HepG2 (cell line): ENCODE measurements at places on chromosomes 7 and 10.

GRCh38 chr10:62413048-62413447, 38.9 kb downstream of the ZNF365 start:
- no peak overlapping the region for H3K27ac ChIP-seq
- no peaks in the 10 kb centered on the region for H3K27me3 ChIP-seq
- peaks cover 18% of the 10 kb centered on the region for H3K4me1 ChIP-seq
- no peak overlapping the region for H3K4me3 ChIP-seq

DNA sequence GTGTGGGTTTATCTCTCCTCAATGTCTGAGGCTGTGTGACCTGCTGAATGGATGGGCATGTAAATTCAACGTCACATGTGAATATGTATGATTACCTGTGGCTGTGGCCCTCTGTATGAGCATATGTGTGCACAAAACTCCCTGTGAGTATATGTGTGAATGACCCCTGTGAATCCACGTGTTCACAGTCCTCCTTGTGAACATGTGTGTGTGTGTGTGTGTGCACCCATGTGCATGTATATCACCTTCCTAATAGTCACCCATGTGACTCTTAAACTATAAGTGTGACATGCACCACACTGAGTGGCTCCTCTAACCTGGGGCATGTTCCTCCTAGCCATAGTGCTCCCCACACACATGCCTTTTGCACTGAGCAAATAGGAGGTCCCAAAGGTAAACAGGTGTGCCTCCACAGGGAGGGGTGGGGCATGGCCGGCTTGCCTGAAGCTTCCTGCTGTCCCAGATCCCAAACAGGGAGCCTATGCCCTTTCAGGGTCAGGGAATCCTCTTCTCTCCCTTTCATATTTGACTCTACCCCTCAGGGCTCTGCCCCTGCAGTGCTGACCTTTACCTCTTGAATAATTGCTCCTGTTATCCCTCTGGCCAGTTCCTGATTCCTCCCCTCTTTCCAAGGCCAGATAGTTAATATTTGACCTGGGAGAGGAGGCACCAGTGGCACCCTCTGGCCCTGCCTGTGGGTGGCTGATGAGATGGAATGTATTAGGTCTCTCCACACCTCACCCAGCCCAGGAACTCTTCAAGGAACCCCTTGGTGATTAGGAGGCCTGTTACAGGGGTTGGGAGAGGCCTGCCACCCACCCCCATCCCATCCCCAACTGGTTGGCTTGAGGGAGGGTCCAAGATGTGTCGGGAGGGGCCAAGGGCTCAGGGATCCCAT, 1.9 kb downstream of the SEMA4G start:
- no peaks in the 10 kb centered on the region; the same call in 2 of the 3 replicates for H3K27me3 ChIP-seq
- H3K4me1 ChIP-seq: peaks cover 82% of the 10 kb centered on the region
- peak overlapping the region; percentile 96 for H3K27ac ChIP-seq

DNA sequence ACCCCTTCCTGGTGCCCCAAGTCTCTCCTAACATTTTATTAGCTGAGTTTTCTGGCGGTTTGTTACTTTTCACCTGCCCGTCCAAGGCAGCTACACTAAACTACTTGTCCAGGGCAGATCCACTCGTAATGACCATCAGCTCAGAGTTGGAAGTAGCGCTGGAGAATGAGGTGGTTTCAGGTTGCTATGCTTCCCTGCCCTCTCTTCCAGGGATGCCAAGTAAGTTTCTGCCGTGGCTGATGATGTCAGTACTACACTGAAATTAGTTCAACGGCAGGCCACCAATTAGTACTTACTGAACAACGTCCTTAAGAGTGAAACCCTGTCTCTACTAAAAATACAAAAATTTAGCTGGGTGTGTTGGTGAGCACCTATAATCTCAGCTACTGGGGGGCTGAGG, 55.2 kb downstream of the DIP2C start:
- no peaks in the 10 kb centered on the region for H3K36me3 ChIP-seq
- no peak overlapping the region for H3K4me3 ChIP-seq
- no peak overlapping the region for H3K27ac ChIP-seq
- DNase-seq: no peak

DNA sequence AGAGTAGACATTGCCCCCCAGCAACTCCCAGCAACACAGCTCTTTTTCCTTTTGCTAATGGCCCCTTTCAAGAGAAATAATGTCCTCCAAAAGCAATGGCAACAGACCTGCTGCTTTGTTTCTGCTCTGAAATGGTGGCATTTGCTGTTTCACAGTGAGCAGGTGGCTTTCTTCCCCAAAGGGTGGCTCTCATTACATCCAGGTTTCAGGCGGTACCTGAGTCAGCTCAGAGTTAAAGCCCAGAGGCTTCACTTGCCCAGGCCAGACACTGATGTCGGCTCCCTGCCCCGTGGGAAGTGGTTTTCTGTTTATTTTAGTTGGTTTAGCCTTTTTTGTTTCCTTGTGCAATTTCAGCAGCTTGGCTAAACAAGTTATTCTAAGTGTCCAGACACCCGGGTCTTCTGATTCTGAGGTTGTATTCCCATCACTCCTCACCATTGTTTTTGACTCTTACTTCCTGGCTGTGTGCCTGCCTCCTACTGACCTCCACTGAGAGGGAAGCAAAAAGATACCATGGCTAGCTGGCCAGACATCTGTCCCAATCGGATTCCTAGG, 7.8 kb upstream of the ATOH7 start:
- no peaks in the 10 kb centered on the region for H3K4me1 ChIP-seq
- no peaks in the 10 kb centered on the region for H3K36me3 ChIP-seq
- H3K27me3 ChIP-seq: no peaks in the 10 kb centered on the region

- H3K36me3 ChIP-seq: peaks cover 2% of the 10 kb centered on the region; the same call in 1 of the 2 replicates
- H3K27me3 ChIP-seq: no peaks in the 10 kb centered on the region
- no peaks in the 10 kb centered on the region for H3K4me1 ChIP-seq
Measured at GRCh38 chr7:141679014-141679413, 23.0 kb downstream of the DENND11 start.

GRCh38 chr7:130957137-130957513, 223.1 kb upstream of the KLF14 start:
- H3K27ac ChIP-seq: no peak overlapping the region
- H3K4me1 ChIP-seq: peaks cover 25% of the 10 kb centered on the region
- H3K4me3 ChIP-seq: no peak overlapping the region
- H3K27me3 ChIP-seq: no peaks in the 10 kb centered on the region
- H3K36me3 ChIP-seq: peaks cover 15% of the 10 kb centered on the region

DNA sequence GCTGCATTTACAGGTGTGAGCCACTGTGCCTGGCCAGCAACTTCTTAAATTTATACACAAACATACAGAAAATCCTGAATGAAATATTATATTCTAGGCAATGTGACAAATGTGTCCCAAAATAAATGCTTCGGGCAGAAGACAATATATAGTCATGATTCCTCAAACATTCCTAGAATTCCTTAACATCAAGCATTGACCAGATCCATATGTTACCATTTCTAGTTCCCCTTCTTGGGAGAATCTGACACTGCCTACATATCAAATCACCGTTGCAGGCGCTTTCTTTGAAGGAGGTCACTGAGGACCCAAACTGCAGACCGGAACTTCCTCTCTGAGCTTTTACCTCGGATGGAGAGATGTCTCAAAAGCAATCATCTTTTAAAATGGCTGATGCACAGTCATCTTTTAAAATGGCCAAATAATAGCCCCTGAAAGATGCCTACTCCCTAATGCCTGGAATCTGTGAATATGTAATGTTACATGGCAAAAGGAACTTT, 323.5 kb downstream of the PHF14 start:
- no peaks in the 10 kb centered on the region for H3K4me1 ChIP-seq
- H3K36me3 ChIP-seq: no peaks in the 10 kb centered on the region
- DNase-seq: no peak
- no peaks in the 10 kb centered on the region for H3K27me3 ChIP-seq

DNA sequence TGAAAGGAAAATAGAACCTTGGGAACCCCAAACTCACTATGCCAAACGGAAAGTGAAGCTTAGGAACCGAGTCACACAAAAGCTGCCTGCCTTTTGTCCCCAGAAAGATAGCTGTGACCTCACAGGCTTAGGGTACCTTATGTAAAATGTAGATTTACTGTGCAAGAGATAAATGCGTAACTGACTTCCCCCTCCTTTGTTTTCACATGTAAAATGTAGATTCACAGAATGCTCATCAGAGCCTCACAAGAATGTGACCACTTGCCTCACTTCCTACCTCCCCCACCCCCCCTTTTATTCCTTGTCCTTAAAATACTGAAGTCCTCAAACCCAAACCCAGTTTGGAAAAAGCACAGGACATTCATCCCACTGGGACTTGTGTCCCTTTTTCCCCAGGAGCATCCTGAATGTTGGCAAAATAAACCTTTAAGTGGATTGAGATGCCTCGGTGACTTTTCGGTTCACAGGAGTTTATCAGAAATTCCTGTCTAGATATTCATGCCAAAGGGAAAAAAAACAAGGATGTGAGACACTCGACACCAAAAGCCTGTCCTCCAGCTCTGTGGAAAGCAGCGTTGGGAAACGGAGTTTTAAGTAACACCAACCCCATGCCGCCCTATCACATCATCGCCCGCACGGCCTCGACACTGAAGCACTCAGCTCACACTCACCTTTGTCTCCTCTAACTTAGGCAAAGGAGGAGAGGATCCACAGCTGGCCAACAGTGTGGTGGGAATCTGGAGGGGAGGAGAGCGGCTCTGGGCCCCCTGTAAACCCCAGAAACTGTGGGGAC, 45.9 kb downstream of the SVIL start:
- peaks cover 43% of the 10 kb centered on the region for H3K4me1 ChIP-seq
- no peak overlapping the region; the same call in 1 of the 2 replicates for H3K4me3 ChIP-seq
- H3K27ac ChIP-seq: peak overlapping the region; percentile 7
- DNase-seq: no peak
- no peaks in the 10 kb centered on the region for H3K36me3 ChIP-seq
- no peaks in the 10 kb centered on the region for H3K27me3 ChIP-seq
